Kasumi-1 (cell line): ENCODE measurements at places on chromosomes 7 and 10.

DNA sequence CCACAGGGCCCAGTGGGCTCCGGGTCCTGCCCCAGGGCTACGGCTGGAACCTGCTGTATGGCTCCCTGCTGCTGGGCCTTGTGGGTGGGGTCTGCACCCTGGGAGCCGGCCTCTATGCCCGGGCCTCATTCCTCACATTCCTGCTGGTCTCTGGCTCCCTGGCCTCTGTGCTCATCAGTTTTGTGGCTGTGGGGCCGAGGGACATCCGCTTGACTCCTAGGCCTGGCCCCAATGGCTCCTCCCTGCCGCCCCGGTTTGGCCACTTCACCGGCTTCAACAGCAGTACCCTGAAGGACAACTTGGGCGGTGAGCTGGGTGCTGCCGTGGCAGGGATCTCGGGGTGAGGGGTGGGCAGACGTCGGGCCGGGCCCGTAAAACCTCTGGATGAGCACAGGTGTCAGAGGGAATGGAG lies 4.4 kb downstream of the SLC12A9 start:
- DNase-seq, result no peak

GRCh38 chr7:32078824-32079223 lies 8.6 kb upstream of the PDE1C start:
- DNase-seq, result no peak

- no peak for DNase-seq
These were observed 66.8 kb downstream of the UPF2 start for GRCh38 chr10:11975795-11976194.

DNA sequence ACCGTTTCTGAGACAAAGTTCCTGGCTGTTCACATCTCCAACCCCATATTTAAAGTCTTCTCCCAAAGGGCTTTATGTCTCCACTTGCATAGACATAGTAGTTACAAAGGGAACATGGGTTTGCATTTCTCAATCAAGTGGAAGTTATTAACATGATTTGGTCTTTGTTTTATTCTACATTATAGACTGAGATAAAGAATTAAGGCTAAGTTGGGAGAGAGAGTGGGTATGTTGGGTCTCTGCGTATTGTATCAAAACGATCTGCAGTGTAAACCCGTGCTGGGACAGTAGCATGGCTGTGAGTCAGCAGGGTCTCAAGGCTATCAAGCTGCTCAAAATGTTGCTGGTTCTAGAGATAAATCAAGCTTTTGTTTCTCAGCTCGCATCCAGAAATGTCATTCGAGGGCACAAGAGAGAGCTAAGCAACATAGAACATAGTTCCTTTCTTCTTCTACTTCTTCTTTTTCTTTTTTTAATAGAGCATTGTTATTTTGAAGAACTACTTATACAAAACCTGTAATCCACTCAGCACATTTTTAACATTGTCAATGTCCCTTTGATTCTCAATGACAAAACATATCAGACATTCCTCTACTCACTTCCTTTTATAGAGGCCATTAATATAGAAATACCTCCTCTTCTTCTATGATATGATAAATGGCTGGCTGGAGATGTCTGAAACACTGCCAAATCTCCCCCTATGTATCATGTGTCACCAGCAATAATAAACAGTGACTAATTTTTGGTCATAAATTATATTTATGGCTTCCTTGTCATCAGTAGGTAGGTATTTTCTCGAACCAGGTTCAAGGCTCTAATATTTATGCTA lies 34.5 kb upstream of the RHOBTB1 start:
- no peak for DNase-seq

DNA sequence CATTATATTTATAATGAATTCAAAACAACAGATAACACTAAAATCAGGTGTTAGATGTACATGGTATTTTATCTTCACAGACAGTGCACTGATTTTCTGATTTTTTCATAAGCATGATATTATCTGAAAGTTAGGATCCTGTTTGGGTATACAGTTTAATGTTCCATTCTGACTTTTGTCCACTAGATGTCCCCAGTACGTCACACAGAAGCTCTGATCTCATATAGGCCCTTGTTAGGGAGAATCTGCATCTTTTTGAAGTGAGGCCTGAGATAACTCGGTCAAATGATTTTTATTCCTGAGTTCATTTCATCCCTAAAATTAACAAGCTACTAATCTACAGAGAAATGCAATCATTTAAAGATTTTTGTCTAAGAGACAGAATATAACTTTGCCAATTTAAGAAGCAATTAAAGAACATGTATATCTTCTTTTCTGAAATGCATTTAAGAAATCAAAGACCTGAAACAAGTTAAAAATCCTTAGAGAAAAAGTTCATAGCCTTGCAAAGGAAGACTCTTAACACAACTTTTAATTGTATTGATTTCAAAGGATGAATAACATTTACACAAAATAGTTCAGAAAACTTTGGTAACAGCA lies 72.0 kb upstream of the TES start:
- peak; percentile 77 for DNase-seq

GRCh38 chr10:124709861-124710260 lies 34.3 kb downstream of the FAM53B start:
- no peak for DNase-seq

DNA sequence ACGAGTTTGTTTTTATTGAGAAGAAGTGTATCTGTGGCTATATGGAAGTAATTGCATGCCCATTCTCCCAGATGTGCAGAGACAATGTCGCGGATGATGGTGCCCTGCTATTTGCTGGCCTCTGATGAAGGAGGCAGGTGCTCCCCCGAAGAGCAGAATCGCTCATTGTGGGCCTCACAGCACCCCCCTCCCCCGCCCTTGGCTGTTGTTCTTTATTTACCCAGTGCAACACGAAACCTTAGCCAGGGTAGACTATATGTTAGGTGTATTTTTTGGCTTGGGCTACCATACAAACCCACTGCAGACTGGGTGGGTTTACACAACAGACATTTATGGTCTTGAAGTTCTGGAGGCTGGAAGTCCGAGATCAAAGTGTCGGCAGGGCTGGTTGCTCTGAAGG lies 3.4 kb upstream of the ADCY1 start:
- DNase-seq, result no peak

- DNase-seq, result no peak
These were observed 234.1 kb downstream of the PTEN start for GRCh38 chr10:88097536-88097935.

DNA sequence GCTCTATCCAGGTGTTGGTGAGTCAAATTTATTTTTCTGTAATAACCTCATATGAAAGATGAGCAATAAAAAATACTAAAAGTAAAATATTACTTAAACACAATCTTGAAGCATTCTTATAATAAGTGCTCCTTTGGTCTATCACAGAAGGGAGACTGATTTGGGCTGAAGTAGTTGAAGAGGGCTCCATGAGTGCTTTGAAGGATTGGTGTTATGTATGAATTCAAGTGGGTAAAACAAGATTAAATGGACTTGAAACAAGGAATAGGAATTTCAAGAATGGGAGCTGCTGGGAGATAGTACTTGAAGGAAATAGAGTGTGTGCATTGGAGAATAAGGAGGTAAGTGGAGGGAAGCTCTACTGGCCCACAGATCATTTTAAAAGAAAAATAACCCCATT lies 7.3 kb upstream of the OR2A2 start:
- no peak for DNase-seq

DNA sequence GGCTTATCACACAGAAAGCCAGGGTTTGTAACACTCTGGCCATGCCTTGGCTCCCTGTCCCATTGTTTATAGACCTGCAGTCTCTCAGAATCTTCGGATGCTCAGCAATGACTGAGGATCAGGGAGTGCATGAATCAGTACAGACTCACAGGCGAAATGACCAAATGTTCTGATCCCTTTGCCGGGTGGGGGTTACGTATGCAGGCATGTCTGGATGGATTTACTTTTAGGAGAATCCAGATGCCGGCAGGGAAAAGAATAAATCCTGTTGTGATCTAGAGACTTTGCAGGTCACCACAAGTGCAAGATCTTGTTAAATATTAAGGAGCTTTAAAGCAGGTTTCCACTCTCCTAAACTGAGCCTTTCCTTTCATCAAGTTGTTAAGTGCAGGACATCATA lies 149.5 kb downstream of the SFMBT2 start:
- no peak for DNase-seq

DNA sequence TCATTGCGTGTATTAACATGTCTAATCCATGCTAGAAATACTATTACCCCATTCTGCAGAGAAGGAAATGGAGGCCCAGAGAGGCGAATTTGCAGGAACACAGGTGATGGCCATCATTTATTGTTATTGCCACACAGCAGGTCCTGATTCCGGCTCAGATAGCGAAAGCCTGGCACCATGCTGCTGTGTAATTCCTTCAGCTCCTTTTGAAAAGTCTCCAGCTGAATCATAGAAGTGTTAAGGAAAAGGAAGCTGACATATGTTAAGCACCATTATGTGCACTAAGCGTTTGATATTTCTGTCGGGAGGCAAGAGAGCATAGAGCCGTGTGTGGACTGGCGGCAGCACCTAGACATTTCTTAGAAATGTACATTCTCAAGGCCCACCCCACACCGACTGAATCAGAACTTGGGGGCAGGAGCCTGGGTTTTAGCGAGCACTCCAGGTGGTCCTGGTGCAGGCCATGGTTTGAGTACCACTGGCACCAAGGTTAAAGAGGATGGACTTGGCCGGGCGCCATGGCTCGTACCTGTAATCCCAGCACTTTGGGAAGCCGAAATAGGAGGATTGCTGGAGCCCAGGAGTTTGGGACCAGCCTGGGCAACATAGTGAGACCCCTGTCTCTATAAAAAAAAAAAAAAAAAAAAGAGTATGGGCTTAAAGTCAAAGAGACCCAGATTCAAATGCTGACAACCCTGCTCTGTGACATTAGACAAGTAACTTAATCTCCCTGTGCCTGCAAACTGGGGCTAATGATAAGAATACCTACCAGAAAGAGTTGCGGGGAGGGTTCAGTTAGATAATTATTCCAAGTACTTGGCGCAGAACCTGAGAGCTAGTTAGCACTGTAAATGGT lies 52.2 kb downstream of the UNC5B start:
- DNase-seq, result no peak

- DNase-seq, result peak; percentile 70
These were observed 15.3 kb downstream of the KCNH2 start for GRCh38 chr7:150962553-150963399.

DNA sequence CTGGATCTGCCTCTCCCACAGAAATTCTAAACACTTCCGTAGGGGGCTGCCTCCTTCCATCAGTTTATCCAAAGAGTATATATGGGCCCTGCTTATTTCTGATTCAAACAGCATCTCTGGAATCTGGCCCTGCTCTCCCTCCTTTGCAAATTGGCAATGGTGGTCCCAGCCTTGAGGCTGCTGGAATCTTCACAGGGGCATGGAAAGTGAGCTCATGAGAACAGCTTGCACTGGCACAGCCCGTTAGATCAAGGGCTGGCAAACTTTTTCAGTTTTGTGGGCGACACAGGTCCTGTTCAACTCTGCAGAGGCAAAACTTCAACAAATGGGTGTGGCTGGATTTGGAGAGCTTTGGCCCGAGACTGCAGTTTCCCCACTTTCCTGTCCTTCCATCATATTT lies 526.9 kb downstream of the KCNMA1 start:
- no peak for DNase-seq

DNA sequence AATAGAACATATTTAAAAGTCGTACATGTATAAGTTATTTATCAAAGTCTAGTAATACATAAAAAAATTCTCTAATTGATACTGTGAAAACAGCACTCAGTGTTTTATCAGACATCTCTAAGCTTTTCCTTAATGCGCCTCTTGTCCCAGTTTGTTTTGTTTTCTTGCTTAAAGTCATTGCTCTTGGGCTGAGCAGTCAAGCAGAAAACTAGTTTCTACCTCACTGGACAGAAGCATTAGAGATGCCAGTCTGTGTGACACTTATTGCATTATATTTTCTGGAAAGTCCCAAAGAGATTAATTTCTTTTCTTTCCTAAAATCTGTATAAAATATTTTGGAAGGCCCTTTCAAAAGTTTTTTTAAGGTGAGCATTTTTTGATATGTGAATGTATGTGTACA lies 236.2 kb downstream of the PCLO start:
- DNase-seq, result no peak

- peak; percentile 74 for DNase-seq
These were observed at the start of gene CTBP2 for GRCh38 chr10:125159932-125160855. CTBP2 (minus strand) TSS chr10:125160563.

DNA sequence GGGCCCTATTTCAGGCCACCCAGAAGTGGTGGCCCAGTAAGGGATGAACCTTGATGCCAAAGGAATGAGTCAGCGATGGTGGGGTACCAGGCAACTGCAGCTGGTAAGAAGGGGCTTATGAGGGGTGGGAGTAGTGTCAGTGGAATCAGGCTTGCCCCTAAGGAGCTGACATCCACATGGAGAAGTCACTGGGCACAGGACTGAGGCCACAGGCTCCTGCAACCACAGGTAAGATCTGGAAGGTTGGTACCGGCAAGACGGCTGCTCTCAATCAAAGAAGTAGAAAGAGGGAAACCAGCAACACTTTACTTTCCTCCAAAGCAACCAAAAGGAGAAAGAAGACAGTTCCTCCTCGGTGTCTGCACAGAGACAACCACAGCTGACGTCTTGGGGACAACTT lies 2.5 kb downstream of the GCK start:
- no peak for DNase-seq

- DNase-seq, result no peak
These were observed 30.5 kb upstream of the GNAT3 start for GRCh38 chr7:80542398-80542797.

GRCh38 chr7:95933618-95934017 lies 161.3 kb downstream of the DYNC1I1 start:
- no peak for DNase-seq

DNA sequence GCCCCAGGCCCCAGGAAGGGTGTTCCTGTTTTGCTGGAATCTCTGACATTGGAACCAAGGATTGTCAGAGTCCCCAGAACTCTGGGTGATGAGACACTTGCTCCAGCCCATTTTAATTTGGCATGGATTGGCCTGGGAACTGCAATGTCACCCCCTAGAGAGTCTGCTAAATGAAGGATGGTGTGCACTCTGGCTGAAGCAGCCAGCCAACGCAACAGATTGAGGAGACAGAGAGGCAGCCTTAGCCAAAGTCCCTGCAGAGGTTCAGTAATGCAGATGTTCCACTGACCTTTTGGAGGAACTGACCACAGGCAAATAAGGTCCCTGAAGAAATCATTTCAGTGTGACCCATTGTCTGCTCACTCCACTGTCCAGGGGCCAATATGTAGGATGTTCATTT lies 13.4 kb downstream of the LRRC18 start:
- no peak for DNase-seq
